ENCODE measurements at places on chromosomes 5 and 9.

- no peak for DNase-seq
These were observed 493.7 kb upstream of the SGCD start for GRCh38 chr5:155833287-155833686.

DNA sequence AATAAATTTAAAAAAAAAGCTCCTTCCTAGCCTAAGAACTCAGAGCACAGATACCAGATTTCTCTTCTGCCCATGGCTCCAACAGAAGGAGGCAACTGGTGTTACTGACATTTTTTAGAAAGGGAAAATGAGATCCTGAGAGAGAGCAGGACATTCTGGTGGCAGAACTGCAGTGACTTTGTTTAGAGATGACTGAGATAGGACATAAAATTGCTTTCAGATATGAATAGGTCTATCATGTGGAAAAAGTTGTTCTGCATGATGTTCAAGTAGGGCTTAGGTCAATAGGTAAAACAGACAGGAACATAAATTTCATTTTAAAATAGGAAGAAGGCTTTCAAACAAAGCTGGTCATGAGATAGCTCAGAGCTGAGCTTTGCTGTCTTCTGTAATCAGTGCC lies 49.6 kb downstream of the NIPAL4 start:
- DNase-seq: no peak

- no peak for DNase-seq
These were observed 569.5 kb upstream of the SEMA6A start for GRCh38 chr5:117144086-117144485.

DNA sequence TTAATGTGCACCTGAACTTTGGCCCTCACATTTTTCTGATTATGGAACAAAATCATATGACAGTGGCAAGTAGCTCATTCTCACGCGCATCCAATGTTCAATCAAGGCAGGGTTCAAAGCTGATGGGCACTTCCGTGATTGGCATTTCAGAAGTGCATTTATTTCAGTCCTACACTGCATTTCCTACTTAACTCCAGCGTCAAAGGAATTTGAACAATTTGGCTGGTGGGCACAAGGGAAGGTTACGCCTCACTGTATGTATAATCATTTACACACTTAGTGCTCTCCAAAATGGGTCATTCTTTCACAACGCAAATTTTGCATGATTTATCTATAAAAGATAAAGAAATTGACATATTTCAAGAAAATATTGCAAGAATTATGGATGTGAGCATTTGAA lies 167.9 kb upstream of the VLDLR start:
- DNase-seq: no peak

DNA sequence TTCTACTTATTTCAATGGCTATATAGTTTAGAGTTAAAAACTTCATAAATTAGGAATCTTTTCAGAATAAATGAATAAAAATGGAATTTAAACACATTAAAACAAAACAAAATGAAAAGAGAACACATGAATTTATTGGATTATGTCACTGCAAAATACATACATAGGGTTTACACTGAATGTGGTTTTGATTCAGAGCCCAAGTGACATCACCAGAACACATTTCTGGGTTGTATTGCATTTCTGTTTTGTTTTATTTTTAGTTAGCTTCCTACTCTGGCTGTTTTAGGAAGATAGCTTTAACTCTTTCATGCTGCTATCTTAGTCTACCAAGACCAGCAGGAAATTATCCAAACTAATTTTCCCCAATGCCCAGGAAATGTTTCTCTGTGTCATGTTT lies 1935.0 kb downstream of the EFNA5 start:
- no peak for DNase-seq

DNA sequence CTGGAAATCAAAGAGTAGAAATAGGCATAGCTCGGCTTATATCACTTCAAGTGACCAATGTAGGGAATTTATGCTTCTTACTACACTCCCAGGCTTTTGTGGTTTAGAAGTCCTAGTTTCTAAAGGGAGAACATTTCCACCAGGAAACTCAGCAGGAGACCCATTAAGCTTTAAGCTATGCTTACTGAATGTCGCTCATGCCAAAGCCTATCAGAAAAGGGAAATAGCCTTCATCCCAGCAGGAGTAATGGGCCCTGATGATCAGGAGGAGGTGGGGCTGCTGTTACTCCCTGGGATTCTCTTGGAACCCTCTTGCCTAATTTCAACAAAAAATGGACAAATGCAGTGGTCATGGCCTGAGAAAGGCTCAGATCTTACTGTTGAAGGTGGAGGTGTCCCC lies 54.5 kb upstream of the SEMA6A start:
- DNase-seq: no peak

- no peak for DNase-seq
These were observed 56.6 kb downstream of the NDUFS4 start for GRCh38 chr5:53616939-53617549.

DNA sequence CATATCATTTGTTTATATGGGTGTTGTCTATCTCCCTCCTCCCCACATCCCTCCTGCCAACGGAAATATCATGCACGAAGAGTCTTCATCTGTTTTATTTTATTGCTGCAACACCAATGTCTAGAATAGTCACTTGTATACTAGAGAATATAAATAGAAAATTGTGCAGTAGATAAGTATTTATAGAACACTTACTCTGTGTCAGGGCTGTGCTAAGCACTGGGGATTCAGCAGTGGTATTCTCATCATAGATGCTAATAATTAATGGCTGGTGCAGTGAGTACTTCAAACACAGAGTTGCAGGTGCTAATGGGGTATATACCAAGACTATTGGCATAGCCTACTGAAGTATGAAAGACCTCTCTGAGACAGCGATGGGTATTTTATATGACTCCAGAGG lies 353.5 kb upstream of the CDH6 start:
- no peak for DNase-seq

DNA sequence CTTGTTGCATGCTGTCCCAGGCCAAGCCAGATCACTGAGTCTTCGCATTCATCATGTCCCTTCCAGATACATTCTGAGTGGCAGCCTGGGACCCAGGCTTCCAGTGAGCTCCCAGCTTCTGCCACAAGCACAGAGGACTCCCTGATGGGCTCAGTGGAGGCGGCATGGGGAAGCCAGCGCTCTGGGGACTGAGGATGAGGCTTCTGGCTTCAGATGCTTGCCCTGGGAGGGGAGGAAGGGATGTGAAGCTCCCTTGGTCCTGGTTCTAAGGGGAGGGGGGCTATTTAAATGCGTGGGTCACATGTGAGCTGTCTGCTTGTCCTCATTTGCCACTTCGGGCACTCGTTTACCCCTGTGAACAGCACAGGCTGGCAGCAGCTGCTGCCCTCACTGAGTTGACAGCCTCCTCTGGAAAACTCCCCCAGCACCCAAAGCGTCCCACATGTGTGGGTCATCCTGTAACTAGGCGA lies 174.0 kb downstream of the NR3C1 start:
- no peak for DNase-seq

GRCh38 chr9:110874963-110875674 lies 163.2 kb downstream of the LPAR1 start:
- no peak for DNase-seq

DNA sequence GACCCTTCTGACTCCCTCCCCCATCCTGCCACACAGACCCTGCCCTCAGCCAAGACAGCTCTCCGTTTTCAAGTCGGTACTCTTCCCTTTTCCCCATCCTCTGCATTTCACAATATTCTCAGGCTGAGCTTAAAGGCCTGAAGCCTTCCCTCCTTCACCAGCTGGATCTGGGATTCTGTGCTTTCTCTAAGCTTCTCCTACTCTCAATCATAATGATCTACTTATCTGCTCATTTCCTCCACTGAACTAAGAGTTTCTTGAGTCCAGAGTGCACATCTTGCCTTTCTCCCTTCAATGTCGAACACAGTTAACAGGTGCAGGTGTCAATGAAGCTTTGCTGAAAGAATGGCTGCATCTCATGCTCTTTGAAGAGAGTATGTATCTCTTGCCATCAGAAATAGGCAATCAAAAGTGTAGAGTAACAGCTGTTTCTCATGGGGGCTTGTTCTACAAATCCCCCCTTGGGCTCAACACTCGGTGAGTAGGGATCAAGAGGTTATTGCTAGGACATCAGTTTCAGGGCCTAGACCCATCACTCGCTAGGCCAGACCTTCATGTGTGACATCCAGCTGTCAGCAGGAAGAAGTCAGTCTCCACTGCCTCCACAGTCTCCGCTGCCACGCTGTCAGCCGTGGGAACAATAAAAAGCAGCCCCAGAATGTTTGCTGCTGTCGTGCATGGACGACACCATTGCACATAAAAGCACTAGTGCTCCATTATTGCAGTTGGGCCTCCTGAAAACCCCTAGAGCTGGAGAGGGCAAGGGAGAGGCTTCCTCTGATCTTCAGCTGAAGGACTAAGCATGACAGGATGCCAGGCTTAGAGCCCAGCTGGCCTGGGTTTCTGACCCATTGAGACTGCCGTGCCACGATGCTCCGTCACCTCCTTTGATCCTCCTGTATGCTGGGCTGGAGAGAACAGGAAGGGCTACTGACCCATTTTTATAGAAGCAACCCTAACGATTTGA lies 23.7 kb downstream of the TRAF1 start:
- no peak for DNase-seq

DNA sequence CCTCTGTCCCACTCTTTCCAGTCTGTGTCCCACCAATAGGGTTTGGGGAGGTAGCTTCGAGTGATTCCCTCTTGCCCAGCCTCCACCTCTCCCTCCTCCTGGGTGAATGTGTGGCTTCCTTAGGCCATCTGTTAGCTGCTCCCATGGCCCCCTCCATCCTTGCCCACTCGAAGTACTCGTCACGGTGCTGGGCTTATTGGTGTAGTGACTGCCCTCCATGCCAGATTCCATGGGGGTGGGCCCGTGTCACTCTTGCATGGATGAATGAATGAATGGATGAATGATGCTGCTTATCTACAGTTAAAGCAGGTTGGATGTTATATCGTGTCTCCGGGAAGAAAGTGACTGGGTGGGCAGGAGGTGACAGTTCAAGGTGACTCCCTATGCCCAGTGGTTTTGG lies 19.1 kb downstream of the HMCN2 start:
- DNase-seq: no peak

GRCh38 chr9:124272979-124273378 lies 15.2 kb downstream of the NEK6 start:
- no peak for DNase-seq
